ENCODE measurements at places on chromosomes 13 and 19.

DNA sequence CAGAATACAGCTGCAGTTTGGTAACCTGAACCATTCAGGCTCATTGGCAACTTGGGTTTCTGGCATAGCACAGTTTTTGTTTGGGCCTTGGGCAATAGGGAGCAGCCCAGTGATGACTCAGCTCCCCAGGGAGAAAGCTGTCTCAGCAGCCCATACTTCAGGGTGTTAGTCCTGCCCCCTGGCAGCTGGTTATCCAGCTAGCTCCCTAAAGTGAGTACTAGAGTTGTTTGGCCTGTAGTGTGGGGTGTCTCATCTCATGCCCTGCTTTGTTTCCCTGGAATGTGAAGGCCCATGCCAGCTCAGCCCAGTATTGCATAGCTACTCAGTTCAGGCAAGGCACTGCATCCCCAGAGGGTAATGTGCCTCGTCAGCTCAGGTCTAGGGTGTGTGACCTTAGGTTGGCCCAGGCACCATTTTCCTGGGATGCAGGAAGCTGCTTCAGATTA, 18.2 kb upstream of the ZNF543 start:
- no peak for DNase-seq

GRCh38 chr19:16062789-16063188, 13.5 kb upstream of the TPM4 start:
- DNase-seq, result peak; percentile 75

- no peak for DNase-seq
Observed at GRCh38 chr19:19458110-19458816, 52.8 kb downstream of the GATAD2A start.

GRCh38 chr19:10730932-10731331, 13.1 kb downstream of the DNM2 start:
- no peak for DNase-seq

- DNase-seq, result no peak
Observed at GRCh38 chr13:95388420-95389079, 87.3 kb upstream of the ABCC4 start.

GRCh38 chr19:55585658-55586339, 5.2 kb upstream of the ZNF579 start:
- no peak for DNase-seq

DNA sequence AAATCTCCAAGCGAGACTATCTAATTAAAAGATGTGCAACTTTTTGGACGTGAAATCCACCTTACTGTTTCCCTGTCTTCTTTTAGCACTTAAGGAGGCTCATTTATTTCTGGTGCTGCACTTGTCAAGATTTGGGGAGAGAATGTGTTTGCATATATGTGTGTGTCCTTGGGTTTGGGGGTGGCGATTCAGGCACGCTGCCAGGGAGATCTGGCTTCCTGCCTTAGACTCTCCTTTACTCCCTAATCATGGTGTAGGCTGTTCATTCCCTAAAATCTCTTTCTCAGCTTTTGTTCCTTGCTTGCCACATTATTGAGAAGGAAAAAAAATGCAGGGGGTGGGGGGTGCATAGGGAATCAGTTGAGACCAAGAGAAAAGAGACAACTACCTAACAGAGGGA, 271.2 kb downstream of the DCLK1 start:
- DNase-seq, result no peak

GRCh38 chr19:6097911-6098310, 12.4 kb downstream of the RFX2 start:
- no peak for DNase-seq

All from activated CD4-positive, alpha-beta memory T cell treated with anti-CD3 and anti-CD28 coated beads, Interleukin-2, amount 10 ng/mL, durations not matched to agents 7 days and 5 days (primary cell).